IMR-90 (cell line): ENCODE measurements at places on chromosomes 4 and X. TPM values are rescaled to one million over a fixed set of nuclear protein-coding genes. Genes with fewer than 3 reads are reported as not detected.

- no peak for DNase-seq
Measured at GRCh38 chr4:150243932-150244331, 165.7 kb downstream of the DCLK2 start.

DNA sequence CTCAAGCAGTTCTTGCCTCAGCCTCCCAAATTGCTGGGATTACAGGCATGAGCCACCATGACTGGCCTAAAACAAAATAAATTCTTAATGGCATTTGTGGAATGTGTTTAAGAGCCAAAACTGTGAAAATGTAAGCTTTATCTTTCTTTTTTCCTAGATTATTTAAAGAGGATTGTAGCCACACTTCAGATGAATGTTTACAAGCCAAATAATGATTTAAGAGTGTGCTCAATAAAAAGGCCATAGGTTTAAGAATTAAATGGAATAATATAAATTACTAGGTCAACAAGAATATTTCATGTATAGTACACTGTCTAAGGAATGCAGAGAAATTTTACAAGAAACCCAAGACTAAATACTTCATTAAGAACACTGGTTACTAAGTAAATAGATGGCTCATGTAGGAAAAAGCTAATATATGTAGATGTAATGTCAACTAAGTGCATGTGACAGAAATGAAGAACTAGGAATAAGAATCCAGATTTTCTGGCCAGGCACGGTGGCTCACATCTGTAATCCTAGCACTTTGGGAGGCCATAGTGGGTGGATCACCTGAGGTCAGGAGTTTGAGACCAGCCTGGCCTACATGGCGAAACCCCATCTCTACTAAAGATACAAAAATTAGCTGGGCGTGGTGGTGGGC is 21.3 kb upstream of the UGDH start:
- peak; percentile 45 for DNase-seq

Gene TLR1
- polyA plus RNA-seq, result 0.17 and 0.24 TPM in 2 replicates

Gene SLC10A3
- polyA plus RNA-seq, result 24.6 and 26.9 TPM in 2 replicates

DNA sequence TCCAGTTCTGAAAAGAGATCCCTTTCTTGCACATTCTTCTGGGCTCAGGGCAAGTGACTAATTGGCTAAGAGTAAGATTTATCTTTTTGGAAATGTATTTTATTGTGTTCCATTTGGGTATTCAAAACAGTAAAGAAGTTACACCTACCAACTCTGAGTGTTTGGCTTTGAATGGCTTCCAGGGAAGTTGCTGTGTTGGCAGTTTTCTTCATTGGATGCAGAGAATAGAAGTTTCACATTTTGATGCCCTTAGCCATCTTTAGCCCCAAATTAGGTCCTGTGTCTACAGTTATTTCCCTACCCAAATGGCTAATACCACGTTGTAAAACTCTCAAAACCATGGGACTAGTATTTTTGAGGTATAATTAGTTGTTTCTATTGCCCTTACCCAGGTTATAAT is 29.7 kb upstream of the MORC4 start:
- DNase-seq, result no peak

DNA sequence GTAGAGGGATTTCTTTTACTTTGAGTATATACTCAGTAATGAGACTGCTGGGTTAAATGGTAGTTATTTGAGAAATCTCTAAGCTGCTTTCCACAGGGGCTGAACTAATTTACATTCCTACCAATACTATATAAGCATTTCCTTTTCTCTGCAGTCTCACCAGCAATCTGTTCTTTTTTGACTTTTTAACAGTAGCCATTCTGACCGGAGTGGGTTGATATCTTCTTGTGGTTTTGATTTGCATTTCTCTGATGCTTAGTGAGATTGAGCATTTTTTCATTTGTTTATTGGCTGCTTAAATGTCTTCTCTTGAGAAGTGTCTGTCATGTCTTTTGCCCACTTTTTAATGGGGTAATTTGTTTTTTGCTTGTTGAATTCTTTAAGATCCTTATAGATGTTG is 43.3 kb downstream of the SPCS3 start:
- DNase-seq, result no peak
